Fibroblast of skin of right biceps (primary cell): ENCODE measurements at places on chromosomes 5 and 9.

DNA sequence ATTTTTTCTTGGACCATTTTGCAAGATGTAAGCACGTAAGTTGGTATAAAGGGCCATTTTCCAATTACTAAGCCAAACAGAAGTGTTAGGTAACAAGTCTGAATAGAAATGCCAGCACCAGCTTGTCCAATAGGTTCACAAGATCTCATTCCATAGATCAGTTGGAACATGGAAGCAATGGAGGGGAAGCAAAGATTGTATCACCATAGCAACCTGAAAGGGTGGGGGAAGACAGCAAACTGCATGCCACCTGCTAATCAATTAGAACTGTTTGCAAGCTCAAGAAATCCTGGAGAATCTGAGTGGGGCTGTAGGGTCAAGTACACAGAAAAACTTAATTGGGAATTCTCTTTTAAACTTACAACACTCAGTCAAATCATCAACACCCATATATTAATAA is 264.9 kb upstream of the EFNA5 start:
- no peak for DNase-seq

- no peak for DNase-seq
These were observed 56.3 kb downstream of the USP20 start for GRCh38 chr9:129891569-129891968.

- DNase-seq = no peak
These were observed 359.3 kb downstream of the SH3GL2 start for GRCh38 chr9:17938035-17938655.

DNA sequence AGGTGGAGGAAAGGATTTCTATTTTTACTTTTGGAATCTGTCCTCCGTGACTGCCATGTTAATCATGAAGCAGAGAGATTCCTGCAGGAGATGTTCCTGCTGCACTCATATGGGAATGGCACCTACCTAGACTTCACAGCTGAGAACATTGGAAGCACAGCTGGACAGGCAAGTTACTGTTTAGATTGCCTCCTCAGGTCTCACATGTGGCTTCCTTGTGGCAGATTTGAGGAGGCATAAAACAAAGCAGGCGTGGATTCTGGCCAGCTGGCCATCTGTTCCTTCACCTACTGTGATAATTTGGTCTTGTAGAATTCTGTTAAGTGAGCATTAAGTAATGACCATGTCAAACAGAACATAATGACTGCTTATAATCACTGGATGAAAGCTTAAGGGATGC is 193.4 kb downstream of the EDIL3 start:
- DNase-seq = no peak

GRCh38 chr9:97943308-97943855 is 5.4 kb upstream of the HEMGN start:
- no peak for DNase-seq

DNA sequence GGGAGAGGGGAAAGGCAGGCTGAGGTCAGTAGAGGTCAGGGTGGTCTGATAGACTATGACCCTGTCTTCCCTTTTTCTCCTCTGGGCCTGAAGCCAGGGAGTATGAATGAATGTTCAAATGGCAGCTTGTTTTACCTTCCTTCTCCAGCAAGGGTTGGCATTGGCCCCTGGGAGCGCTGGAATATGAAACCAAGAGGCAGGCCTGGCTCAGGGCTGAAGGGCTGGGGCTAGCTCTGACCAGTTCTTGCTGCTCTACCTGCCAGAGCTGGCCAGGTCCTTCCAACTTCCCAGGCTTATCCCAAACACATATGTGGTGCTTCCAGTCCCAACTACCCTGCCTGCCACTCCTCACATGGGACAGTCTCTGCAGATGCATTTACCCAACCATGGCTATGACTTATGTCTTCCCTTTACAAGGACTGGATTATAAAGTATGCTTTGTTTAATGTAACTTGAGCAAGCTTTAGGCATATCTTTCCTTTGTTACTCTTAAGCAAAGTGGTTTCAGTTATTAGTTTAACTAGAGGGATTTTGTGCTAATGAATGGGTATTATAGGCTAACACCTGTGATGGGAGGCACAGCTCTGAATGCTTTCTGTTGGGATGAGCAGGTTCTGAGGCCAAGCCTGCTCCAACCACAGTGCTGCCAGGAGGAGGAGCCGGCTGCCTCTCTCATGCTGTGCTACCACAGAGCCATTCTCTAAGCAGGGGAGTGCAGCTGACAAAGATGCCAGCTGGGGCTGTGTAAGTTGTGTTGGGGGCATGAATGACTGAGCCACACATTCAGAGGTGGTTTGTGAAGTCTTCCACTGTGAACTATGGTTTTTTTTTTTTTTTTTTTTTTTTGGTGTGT is 6.1 kb downstream of the CCNI2 start:
- DNase-seq = no peak

DNA sequence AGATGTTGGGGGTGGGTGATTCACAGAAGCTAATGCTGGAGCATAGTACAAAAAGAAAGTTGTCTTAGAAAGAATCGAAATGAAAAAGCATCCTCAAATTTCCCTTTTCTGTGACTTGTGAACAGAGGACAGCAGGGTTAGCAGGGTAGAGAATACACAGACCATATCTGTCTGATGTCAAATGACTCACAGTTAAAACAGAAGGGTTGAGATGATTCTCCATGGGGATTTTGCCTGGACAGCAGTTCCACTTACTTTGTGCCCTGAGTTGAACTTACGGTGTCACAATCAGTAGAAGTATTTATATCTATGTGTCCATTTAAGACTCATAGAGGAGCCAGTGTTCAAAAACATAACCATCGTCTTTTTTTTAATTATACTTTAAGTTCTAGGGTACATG is 801.6 kb downstream of the KCTD16 start:
- no peak for DNase-seq

DNA sequence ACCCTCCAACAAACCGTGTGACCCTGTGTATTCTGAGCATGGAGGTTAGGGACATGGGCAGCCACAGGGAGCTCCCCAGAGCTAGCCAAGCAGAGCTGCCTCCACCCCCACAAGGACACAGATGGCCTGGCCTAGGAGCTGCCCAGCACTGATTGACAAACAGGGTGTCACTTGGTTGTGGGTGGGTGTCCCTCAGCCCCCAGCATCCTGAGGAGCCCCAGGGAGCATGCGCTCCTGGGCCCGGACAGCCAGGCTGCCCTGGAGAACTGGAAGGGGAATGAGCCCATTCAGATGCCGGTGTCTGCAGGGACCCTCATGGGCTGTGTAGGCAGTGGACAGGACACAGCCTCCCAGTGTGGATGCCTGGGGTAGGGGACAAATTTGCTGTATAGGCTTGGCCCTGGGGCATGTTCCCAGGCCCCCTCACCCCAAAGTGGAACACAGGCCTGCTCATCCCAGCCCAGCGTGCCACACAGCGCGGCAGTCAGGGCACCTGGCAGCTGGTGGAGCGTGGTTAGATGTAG is 124.8 kb upstream of the LMX1B start:
- no peak for DNase-seq

DNA sequence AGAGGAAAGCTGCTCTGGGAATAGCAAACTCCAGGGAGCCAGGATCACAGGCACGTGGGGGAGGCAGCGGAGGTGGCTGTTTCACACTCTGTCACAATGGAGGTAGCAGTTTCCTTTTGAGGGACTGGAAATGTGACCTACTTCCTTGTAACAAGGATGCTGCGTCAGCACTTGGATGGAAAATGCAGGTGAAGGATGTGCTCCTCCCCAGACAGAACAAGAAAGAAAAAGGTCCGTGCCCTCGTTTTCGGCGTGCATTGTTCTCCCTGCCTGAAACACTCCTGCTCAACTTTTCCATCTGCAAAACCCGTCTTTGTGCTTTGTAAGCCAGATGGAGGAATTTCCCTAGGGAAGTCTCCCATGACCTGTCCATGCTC is 55.1 kb upstream of the SH3PXD2B start:
- DNase-seq = no peak

GRCh38 chr9:94919376-94920098 is 193.0 kb downstream of the AOPEP start:
- peak; percentile 47 for DNase-seq

DNA sequence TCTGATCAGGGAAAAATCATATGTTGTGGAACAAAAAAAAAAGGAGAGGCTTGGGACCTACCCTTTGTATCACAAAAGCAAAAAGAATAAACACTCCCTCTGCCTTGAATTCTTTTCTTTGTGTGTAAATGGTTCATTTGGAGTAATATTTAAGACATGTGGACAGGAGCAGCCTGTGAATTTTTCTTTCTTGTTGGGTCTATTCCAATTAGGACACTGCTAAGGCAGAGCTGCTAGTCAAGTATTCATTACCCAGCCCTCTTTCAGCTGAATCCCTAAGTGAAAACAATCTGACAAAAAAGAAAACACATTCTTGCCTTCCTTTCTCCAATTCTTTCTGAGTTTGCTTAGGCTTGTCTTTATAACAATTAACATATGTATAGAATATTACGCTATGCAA is 330.0 kb downstream of the EBF1 start:
- peak; percentile 59 for DNase-seq

GRCh38 chr5:146390469-146390868 is 51.8 kb downstream of the POU4F3 start:
- DNase-seq = no peak
